Liver (tissue), 10 donors: ENCODE measurements at places on chromosomes 5 and 9. TPM values are rescaled to one million over a fixed set of nuclear protein-coding genes. Genes with fewer than 3 reads are reported as not detected.
A peak's percentile ranks its signal among the peaks of the same experiment; 100 is the strongest.

The GZMA gene
- polyA plus RNA-seq = 1.9 TPM

- no peak for DNase-seq
These were observed 21.5 kb upstream of the LPCAT1 start for GRCh38 chr5:1545126-1545804.

DNA sequence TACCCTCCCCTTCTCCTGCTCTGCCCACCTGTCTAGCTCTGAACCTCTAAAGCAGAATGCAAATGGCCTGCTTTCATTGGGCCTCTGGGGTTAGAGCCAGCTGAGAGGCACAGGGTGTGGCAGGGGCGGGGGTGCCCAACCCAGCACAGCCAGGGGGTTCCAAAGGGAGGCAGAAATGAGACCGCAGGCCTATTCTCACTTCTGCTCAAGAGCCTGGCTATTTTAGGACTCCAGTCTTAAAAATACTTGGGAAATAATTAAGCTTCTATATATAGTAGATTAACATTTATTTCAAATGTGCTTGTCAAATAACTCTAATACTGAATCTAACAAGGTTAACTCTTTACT lies 5.7 kb downstream of the QSOX2 start:
- DNase-seq = peak; percentile 71

DNA sequence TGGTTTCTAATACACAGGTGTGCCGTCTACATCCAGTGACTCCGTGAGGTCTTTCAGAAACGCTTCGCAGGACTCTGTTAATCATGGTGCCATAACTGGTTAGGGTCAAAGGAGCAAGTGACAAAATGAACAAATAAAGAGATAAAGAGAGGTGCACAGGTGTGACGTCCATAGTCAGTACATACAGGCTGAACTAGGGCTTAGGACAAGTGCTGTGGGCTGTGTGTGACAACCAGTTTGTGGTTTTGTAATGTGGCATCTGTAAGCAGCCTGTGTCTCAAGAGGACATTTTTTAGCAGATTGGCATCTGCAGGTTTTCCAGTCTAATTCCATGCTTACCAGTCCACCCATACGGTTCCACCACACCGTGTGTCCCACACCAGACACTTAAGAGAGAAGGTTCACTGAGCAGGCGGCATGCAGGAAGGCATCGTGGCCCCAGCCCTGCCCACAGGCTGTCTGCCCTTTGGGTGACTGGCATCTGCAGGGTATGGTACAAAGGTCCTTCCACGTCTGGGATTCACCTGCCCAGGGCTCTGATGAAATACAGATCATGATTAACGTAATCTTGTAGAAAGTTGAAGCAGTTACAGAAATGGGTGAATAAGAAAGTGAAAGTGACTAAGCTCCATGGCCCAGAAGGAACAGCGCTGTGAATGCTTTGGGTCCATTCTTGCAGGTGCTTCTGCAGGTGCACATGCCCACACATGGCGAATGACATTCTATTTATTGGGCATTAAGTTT lies 26.9 kb downstream of the SRD5A1 start:
- DNase-seq = no peak

The CRAT gene
- polyA plus RNA-seq = 108 TPM

GRCh38 chr5:135362102-135362501 lies 36.9 kb downstream of the MACROH2A1 start:
- no peak for DNase-seq

DNA sequence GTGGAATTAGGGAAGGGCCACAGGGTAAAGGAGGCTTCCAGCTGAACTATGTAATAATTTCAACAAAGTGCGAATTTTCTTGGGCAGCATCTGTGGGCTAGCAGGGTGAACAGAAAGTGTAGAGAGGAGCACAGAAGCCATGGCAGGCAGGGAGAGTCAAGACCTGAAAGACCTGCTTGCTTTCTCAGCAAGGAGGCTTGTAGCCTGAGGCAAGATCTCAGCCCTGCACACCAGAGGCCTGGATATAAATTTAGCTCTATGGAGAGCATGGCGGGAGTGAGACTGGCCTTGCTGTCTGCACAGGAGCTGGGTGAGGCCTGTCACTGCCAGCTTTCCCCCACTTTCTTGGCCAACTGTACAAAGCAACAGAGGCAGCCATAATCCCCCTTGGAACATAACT lies 32.1 kb upstream of the SH3TC2 start:
- DNase-seq = no peak

DNA sequence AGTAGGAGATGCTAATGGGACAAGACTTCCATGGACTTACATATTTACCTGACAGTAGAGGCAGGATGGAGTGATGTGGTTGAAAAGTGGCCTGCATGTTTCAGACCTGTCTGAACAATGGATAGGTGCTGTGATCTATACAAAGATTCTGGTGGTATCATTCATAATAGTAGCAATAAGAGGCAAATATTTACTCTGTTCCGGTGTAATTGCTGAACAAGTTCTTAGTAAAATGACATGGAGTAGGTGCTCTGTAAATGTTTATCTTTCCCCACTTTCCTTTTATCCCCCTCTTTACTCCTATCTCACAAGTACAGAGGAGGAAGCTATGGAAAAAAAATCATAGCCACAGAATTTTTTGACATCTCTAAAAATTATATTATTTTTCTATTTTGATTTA lies 159.0 kb upstream of the SLC12A2 start:
- DNase-seq = no peak

The QRFP gene
- not detected for polyA plus RNA-seq

DNA sequence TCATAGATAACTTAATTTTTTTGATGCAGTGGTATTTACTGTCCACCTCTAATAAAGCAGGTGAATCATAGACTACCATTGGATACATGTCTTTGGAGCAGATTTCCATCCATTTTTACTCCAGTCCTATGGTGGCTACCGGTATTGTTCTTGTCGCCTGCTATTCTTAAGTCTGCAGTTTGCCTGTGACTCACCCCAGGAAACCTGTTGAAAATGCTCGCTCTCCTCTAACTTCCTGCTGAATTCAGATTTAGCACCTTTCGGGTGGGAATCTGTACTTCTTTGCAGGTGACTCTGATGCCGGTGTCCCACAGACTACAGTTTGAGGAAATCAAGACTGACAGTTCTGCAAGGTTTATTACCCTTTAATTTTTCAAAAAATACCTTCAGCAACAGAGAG lies 58.8 kb upstream of the DHFR start:
- DNase-seq = no peak

DNA sequence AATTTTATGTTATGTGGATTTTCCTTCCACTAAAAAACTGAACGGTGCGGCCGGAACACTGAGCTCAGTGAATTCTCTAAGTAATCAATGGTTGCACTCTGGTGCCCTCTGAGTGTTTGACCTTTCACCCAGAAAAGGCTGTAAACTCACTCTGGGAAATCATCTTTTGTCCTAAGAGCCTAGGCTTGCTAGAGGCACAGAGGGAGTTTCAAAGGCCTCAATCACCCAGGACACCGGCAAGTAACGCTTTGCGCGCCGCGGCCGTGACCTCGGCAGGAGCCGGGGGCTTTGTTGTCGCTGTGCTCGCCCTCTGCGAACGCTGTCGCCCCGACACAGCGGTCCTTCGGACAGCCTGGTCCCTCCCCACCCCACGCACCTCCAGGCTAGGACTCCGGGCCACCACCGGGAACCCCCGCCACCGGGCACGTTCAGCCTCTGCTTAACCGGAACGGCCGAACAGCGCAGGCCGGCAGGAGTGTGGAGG lies 703 bp downstream of the ISCA1 start:
- DNase-seq = no peak

The OMD gene
- polyA plus RNA-seq = 0.52 TPM

GRCh38 chr9:38286357-38286756 lies 106.1 kb upstream of the ALDH1B1 start:
- no peak for DNase-seq

- DNase-seq = no peak
These were observed 49.8 kb upstream of the AFAP1L1 start for GRCh38 chr5:149221731-149222342.
